Epithelial cell of proximal tubule (primary cell): ENCODE measurements at places on chromosomes 7 and 10.

DNA sequence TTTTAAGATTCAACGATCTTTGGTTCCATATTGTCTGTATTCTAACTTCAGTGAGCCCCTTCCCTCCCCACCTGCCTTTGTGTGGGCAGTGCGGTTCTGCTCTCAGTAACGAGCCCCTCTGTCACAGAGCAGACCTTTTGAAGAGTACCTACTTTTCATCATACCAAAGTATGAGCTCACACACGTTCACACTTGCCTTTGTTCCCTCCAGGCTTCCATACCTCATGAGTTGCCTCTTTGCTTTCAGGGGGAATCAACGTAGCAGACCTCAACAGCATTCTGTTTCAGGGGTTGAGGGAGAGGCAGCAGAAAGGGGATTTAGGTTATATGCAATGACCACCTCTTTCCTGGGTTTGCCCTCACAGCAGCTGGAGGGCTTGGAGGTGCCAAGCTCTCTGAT lies 211.4 kb upstream of the MDFIC start:
- no peak for DNase-seq

DNA sequence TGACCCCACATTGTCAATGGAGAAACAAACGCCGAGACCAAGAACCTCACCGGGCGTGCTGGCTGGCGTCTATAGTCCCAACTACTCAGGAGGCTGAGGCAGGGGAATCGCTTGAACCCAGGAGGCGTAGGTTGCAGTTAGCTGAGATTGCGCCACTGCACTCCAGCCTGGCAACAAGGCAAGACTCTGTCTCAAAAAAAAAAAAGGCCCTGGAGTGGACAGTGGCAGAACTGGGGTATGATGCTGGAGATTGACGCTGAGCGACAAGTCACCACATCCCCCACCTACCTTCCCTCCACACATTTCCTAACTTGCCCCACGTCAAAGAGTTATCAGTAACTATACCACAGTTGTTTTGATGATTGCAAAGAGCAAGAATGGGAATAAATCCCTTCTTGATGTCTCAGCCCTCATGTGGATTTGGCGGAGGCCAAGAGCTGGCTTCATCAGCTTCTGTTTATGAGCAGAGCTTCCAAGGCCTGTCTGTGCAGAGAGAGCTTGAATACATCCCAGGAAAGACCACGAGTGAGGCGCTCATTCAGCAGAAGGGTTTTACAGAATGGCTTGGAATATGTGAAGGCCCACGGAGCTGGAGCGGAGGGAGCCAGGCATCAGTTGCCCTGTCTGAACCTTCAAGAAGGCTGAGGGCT lies 28.0 kb upstream of the TNS3 start:
- DNase-seq, result no peak

- no peak for DNase-seq
These were observed 139.9 kb upstream of the ZNF438 start for GRCh38 chr10:31171402-31172083.

GRCh38 chr10:61753453-61753852 lies 90.7 kb downstream of the CABCOCO1 start:
- DNase-seq, result no peak

- no peak for DNase-seq
These were observed 3.6 kb downstream of the HOXA13 start for GRCh38 chr7:27196287-27196767.

- DNase-seq, result no peak
These were observed 93.3 kb downstream of the MGMT start for GRCh38 chr10:129560361-129560760.

DNA sequence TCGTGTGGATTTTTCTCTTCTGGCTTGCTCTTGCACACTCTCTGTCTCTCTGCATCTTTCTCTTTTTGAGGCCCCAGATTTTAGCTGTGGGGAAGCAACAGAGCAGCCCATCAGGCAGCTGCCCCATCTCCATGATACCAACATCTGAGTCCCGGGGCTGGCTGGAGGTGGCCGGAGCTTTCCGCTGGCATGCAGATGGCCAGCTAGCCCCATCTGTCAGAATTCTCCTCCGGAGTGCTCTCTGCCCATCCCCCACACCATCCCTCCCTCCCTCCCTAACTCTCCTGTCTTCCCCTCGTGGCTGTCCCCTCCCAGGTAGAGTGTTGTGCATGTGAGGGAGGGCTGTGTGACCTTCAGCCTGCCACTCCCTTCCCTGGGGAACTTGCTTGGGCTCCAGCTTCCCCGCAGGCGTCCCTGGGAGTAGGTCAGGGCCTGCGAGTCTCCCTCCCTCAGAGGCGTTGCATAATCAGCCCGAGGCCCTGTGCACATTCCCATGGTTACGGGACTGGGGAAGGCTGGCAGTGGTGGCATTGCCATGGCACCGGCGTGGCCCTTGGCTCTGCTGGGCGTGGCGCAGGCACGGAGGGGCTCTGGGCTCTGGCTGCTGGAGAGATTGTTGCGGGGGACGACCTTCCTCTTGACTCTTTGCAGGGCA lies 24.7 kb downstream of the GHRHR start:
- DNase-seq, result no peak

- no peak for DNase-seq
These were observed 60.1 kb upstream of the ZPBP start for GRCh38 chr7:50153148-50153547.

GRCh38 chr7:55481155-55481554 lies 91.1 kb downstream of the VOPP1 start:
- no peak for DNase-seq

GRCh38 chr7:138233189-138233588 lies 156.9 kb downstream of the AKR1D1 start:
- DNase-seq, result no peak

GRCh38 chr10:127526161-127526560 lies 22.9 kb upstream of the NPS start:
- DNase-seq, result no peak

- DNase-seq, result no peak
These were observed 13.9 kb downstream of the MYO1G start for GRCh38 chr7:44964831-44965440.

GRCh38 chr10:48651839-48652238 lies 32.8 kb upstream of the WDFY4 start:
- DNase-seq, result no peak

DNA sequence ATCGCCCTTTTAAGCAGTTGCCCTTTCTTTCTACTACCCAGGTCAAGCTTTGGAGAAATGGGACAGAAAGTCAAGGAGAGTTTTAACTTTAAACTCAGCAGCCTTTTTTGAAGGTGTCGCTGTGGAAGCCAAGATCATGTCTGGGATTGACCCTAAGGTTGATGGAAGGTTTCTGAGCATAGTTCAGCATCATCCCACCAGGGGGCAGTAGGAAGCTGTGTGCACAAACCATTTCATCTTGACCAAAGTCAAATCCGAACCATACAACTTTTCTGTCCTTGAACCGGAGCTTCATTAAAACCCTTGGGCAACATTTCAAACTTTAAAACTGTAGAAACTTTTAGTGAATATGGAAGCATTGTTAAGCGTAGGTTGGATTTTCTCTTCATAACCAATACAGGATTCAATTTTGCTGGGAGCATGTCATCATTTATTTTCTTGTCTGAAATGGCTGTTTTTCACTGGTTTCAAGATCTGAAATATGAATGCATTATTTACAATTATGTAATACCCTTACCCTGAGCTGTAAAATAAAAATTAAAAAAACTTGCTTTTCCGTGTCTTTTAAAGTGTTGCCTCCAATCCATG lies 214.4 kb upstream of the KIAA1217 start:
- no peak for DNase-seq

- DNase-seq, result no peak
These were observed 78.4 kb upstream of the GSDME start for GRCh38 chr7:24835643-24836042.

GRCh38 chr7:25002786-25003185 lies 22.8 kb upstream of the OSBPL3 start:
- DNase-seq, result no peak

DNA sequence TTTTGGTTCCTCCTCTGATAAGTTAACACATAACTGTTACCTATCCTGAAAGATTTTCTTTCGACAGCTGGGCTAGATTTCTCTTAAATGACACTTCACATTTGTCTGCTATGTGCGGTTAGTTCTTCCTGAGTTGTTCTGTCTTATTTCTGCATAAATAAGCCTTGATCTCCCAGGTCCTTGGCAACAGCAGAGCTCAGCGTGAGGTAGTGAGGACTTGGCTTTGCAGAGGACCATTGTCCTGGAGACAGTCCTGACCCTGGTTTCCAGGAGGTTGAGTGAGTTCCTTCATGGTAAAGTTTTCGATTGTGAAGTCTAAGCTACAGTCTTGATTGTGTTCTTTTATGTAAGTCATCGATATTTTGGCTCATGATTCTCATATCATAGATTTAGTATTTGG lies 23.7 kb downstream of the SND1 start:
- DNase-seq, result no peak

DNA sequence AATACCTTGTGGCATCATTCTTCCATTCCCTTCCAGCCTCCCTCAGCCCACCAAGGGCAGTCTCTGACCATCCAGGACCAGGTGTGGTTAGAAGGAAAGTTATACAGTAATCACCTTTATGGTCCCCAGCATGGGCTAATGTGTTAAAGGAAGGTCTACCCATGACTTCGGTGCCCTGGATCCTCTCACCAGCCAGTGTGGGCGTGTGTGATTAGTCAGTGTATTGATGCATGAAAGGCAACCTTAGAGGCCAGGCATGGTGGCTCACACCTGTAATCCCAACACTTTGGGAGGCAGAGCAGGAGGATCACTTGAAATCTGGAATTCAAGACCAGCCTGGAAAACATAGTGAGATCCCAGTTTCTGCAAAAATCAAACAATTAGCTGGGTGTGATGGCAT lies 88.9 kb downstream of the APBB1IP start:
- no peak for DNase-seq

- no peak for DNase-seq
These were observed 276.2 kb downstream of the CAMK1D start for GRCh38 chr10:12625393-12626023.

GRCh38 chr10:11326241-11326640 lies 285.2 kb downstream of the USP6NL start:
- no peak for DNase-seq

GRCh38 chr7:110534241-110534931 lies 556.5 kb upstream of the LRRN3 start:
- no peak for DNase-seq

DNA sequence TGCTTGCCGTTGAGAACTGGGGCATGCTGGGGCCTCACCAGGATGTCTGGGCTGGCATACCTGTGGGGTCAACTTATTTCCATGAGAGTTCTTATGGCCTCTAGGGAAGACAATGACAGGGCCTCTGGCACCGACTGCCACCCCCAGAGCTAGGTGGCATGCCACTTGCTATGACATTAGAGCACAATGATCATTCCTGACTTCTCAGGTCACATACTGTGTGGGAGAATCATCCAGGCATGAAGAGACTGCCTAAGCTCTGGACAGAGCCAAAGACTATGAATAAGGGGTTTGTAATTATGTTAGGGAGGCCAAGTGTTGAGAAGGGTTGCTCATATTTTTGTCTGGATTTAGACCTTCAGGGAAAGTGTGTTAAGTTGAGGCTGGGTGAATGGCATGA lies 97.5 kb downstream of the PTPN20 start:
- peak; percentile 4 for DNase-seq

GRCh38 chr7:159165352-159165751 lies 20.7 kb upstream of the VIPR2 start:
- DNase-seq, result no peak
